ENCODE measurements at places on chromosomes 5 and 9.
A peak's percentile ranks its signal among the peaks of the same experiment; 100 is the strongest.

DNA sequence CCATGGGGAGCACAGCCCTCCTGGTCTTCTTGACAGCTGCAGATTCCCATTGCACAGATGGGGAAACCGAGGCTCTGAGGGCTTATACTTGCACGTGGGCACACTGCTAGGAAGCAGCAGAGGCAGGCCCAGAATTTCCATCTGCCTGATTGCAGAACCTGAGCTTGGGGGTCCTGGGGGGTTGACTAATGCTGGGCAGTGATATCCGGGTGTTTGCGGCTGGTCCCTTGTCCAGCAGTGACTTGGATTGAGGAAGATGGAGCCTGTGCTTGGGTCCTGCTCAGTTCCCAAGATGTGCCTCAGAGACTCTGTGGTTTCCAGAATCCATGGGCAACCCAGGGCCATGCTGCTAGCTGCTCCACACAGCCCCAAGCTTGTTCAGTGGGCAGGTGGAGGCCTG lies 91.2 kb downstream of the PHF2 start:
- no peak for DNase-seq

- DNase-seq = peak; percentile 92
Observed at GRCh38 chr5:91162534-91163381, 220.4 kb downstream of the ARRDC3 start.

- no peak for DNase-seq
Observed at GRCh38 chr9:87713988-87714330, 12.0 kb upstream of the CTSL start.

GRCh38 chr9:132997591-132997990 lies 19.1 kb downstream of the GFI1B start:
- peak; percentile 60 for DNase-seq

GRCh38 chr5:128109138-128109537 lies 25.6 kb downstream of the SLC12A2 start:
- no peak for DNase-seq

DNA sequence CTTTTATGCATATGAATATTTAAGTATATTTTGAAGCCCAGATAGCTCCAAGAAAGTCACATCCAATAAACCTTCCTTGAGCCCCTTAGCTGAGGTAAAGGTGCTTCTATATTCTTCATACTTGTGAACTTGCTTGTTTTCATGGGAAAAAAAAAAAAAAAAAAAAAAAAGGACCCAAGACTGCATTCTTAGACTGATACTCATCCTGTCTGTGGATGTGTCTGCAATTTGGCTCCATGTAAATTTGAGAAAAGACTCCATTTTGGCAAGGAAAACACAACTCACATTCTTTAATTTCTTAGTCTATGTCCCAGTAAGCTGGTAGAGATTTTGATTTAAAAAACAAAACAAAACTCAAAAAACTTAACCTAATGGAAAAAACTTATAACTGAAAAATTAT lies 238.3 kb downstream of the FBXL17 start:
- DNase-seq = peak; percentile 73

GRCh38 chr5:10536511-10536910 lies 27.4 kb upstream of the ANKRD33B start:
- no peak for DNase-seq

DNA sequence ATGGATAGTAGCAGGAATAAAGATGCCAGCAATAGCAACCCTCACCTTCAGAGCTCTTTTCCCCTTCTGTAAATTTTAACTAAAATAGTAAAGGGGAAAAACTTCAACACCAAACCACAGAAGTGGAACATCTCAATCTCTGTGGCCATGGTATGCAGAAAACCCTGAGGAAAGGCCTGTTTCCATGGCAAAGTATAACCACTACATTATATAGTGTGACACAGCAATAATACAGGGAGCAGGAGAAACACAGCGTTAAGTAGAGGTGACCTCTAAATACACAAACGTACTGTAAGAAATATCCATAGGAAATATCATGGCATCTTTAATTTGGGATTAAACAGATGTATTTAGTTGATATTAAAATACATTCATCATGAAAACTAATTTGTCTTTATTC lies 106.4 kb downstream of the SLC24A2 start:
- DNase-seq = no peak

DNA sequence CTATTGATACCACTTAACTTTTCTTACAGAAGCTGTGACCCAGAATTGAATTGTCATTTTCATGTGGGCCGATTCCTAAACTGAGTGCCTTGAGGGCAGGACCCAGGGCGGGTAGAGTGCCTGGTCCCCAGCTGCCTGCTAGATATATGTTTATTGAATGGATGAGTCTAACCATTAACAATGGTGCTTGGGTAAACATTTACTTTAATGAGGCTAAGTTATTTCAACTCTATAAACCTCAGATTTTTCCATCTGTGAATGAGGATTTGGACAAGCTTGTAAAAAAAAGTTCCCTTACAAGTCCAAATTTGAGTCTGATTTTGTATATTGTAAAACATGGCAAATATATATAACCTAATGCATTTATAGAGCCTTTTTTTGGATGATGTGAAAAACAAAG lies 181.8 kb upstream of the ELL2 start:
- DNase-seq = no peak

GRCh38 chr5:36944607-36945225 lies 68.1 kb downstream of the NIPBL start:
- DNase-seq = peak; percentile 73

- DNase-seq = no peak
Observed at GRCh38 chr9:129888293-129889121, 53.2 kb downstream of the USP20 start.

- no peak for DNase-seq
Observed at GRCh38 chr5:138948471-138949222, 73.5 kb upstream of the LRRTM2 start.

- no peak for DNase-seq
Observed at GRCh38 chr5:2946315-2946714, 194.8 kb upstream of the IRX2 start.

GRCh38 chr9:116555119-116555518 lies 132.0 kb upstream of the TRIM32 start:
- no peak for DNase-seq

DNA sequence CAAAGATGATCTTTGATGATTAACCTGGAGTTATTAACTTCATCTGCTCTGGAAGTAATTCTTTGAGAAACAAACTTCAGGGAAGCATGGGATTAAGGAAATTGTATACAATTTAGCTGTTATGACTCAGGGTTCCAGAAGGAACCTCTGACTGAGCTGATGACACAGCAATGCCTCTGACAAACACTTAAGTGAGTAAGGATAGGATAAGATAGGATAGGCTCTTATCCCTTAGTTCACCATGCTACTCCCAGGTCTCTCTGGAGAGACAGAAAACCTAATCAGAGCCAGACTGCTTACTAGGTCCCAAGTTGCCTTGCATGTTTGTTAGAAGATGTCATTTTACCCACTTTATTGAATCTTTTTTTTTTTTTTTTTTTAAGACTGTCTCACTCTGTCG lies 12.6 kb upstream of the TMEM38B start:
- DNase-seq = peak; percentile 21

DNA sequence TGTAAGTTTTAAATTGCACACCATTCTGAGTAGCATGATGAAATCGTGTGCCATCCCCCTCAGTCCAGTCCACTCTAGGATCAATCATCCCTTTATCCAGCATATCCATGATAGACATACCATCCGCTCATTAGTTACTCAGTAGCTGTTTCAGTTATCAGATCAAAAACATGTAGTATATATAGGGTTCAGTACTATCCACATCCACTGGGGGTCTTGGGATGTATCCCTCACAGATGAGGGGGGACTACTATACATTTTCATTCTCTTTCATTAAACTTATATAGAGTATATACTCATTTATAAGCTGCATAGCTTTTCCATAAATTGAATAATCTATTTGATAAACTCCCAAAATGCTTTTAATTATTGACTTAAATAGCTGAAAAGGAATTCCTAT lies 67.6 kb downstream of the MEIKIN start:
- DNase-seq = no peak

DNA sequence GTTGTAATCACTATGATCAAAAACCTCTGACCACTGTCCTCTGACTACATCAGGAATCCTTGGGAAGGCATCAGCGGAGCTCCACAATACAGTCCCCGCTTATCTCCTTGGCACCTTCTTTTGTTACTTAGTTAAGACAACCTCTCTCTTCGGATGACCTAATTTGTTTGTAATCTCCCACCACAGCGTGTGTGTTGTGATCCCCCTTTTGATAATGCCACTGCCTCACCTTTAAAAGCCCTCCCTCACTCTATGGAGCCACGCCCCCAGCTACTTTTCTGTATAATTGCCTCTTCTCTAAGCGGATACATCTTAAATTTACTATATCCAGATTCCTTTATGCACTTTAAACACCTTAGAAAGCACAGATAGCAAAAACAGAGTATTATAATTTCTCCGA lies 35.9 kb downstream of the OR2Y1 start:
- no peak for DNase-seq

DNA sequence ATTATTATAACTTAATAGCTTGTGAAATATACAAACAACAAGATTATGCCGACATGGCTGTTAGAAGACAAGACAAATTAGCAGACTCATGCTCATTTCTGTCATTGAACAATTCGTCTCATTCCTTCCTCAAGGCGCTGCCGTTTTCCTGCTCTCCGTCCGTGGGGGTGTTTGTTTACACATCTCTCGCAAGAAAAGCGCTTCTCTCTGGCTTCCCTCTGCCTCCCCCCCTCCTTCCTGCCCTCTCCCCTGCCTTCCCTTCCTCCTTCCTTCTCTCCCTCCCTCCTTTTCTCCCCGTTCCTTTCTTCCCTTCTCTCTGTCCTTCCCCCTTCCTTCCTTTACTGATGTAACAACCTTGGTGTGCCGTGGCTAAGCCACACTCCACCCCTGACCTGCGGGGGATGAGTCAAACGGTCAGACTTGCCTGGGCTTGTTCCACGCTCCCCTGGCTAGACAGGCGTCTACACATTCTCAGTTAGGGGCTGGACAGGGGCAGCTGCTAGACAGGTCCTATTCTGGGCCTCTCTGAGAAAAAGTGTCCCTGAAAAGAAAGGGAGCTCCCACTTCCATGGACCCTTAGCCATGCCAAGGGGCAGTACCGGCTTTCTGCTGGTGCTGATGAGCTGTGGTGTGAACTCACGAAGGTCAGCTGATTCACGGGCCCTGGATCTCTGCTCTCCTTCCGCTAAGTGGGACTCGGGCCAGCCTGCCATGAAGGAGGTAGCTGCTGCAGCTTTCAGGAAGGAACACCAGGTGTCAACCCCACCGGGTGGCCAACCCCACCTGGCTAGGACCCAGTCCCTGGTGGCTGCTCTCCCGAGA lies 32.0 kb upstream of the SPTLC1 start:
- peak; percentile 91 for DNase-seq

- DNase-seq = no peak
Observed at GRCh38 chr9:83992901-83993300, 12.3 kb downstream of the RMI1 start.

GRCh38 chr5:1446602-1447343 lies 1.5 kb upstream of the SLC6A3 start:
- no peak for DNase-seq
